NCI-H1092 treated with DMSO at 0.1 percent for 48 hours (cell line): ENCODE measurements at places on chromosomes 2 and 18.

DNA sequence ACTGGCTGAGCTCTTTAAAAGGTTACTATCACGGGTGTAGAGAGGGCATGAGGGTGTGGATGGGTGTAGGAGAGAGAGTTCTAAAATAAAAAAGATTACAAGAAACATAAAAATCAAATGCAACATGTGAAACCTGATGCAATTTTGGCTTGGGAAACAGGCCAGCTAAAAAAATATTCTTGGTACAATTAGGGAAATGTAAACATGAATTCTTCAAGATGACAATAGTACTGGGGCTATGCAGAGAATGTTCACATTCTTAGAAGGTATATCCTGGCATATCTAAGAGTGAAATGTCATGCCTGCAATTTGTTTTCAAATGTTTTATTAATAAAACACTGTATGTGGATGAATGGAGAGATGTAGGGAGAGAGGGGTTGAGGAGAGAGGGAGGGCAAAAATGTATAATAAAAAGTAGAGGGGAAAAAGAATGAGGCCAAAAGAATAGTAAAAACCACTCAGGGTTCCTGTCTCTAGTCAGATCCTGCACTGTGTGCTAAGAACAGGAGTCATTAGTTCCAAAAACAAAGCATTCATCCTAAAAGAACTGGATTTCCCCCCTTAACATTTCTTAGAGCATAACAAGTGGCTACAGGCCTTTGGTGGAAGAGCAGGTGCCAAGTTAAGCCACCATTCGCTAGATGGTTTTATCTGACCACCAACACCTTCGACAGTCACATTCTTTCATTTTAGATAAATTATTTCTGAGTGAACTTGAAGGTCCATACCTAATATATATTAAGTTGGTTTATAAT, 77.3 kb downstream of the LPIN2 start:
- DNase-seq: no peak

GRCh38 chr2:159164457-159164911, 122.0 kb downstream of the WDSUB1 start:
- DNase-seq: no peak

- no peak for DNase-seq
These were observed 40.9 kb upstream of the ALKAL2 start for GRCh38 chr2:328761-329160.

GRCh38 chr2:222315443-222316121, 16.8 kb upstream of the PAX3 start:
- no peak for DNase-seq

DNA sequence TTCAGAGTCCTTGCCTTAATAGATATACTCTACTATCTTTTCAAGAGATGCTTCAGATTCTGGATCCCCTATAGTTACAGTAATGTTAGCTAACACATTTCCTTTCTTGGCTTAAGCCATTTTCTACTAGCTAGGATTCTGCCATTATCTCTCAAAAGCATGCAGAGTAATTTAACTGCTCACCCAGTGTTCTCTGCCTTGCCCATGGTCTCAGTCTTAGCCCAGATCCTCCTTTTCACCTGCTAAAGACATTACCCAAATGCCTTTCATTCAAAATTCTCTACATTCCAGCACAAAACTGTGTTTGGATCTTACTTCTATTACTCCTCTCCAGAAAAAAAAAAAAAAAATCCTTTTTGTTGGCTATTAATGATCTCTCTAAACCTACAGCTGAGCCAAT, 474.2 kb upstream of the LRRTM1 start:
- no peak for DNase-seq

DNA sequence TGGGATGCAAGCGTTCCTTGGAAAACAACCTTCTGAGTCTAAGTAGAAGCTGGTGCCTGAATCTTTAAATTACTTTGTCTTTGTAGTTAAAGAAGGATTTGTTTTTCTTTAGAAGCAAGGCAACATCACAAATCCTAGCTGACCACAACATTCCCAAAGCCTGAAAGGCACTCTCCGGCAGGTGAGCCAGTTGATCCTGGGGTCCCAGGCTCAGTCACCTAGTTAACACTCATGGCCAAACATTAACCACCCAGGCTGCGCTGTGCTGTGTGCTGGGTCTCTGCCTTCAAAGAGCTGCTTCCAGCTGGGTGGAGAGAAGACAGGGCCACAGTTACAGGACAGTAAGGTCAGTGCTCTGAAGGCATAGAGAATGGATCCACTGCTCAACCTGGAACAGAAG, 120.0 kb upstream of the TRIB2 start:
- no peak for DNase-seq

- DNase-seq: no peak
These were observed 232.6 kb upstream of the PXDN start for GRCh38 chr2:1976728-1977416.
